Aortic smooth muscle cell (primary cell): ENCODE measurements at places on chromosomes 4 and X. TPM values are rescaled to one million over a fixed set of nuclear protein-coding genes. Genes with fewer than 3 reads are reported as not detected.

TMSB15C gene
- 1.3 and 1.6 TPM in 2 replicates for total RNA-seq

RIPPLY1 gene
- not detected in 2 replicates for total RNA-seq

CPE gene
- total RNA-seq = 19.4 and 73.0 TPM in 2 replicates

STK32B gene
- 4.1 and 4.6 TPM in 2 replicates for total RNA-seq

GC gene
- total RNA-seq = not detected in 2 replicates

LANCL3 gene
- 0.12 and 0.13 TPM in 2 replicates for total RNA-seq

SPANXA1 gene
- total RNA-seq = not detected in 2 replicates

XAGE2 gene
- not detected in 2 replicates for total RNA-seq

PF4V1 gene
- 0.40 TPM in 1 of 2 replicates, not detected in the other for total RNA-seq

FAM9C gene
- not detected in 2 replicates for total RNA-seq

ARHGAP36 gene
- not detected in 2 replicates for total RNA-seq

DCAF8L1 gene
- total RNA-seq = not detected in 2 replicates

TRAM1L1 gene
- 0.50 and 0.53 TPM in 2 replicates for total RNA-seq

NUDT11 gene
- total RNA-seq = 7.3 and 7.5 TPM in 2 replicates

ZAR1 gene
- 0.06 TPM in 1 of 2 replicates, not detected in the other for total RNA-seq
